ENCODE measurements at places on chromosomes 12 and 14. TPM values are rescaled to one million over a fixed set of nuclear protein-coding genes. Genes with fewer than 3 reads are reported as not detected.

DNA sequence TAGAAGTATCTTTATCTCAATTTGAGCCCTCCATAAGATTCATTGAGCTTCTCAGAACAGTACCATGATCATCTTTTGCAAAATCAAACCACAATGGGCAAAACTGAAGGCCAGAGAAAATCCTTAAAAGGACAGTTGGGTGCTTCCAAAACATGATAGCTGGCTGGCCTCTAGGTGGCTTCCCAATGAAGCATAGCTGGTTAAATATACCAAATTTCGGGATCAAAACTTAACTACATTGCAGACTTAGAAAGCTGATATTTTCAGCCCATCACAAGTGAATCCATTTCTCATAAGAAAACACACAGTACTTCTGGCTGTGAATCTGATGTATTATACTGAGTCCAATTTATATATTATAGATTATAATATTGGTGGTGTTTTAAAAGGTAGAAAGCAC, 15.3 kb upstream of the PIK3C2G start:
- no peak for DNase-seq

GRCh38 chr12:115101520-115101919, 417.5 kb upstream of the TBX3 start:
- DNase-seq, result no peak

Gene COCH
- 43.5 TPM for total RNA-seq

Gene IFT43
- total RNA-seq, result 41.5 TPM

Gene SLC6A12
- total RNA-seq, result 3.4 TPM

All from Daoy (cell line).